ENCODE measurements at places on chromosomes 12 and 14. TPM values are rescaled to one million over a fixed set of nuclear protein-coding genes. Genes with fewer than 3 reads are reported as not detected.

DNA sequence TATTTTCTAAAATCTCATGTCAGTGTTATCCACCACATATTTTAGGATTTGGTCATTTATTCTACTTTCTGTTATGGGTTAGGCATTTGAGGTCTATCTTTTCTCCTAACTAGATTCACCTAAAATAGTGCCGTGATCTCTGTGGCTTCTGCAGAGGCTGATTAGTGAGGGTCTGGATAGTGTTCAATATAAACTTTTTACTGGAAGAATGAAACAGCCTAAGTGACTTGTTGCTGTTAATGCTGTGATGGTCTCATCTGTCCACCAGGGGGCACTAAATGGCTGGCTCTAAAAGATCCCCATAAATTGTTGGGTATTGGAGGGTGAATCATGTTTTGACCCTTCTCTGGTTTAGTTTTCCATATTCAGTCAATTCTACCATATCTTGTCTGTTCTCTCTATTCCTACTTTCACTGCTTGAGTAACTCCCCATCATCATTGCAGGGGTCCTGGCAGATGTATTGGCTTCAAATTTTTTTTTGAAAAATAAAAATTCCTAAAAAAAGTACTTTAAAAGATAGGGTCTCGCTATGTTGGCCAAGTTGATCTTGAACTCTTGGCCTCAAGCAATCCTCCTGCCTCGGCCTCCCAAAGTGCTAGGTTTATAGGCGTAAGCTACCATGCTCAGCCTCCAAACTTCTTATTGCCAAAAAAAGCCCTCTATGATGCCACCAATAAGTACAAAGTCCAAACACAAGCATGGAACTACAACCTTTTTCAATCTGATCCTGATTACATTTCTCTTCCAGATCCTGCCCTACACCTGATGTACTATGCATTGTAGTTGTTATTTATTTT, 6.9 kb downstream of the PABPN1 start:
- H3K4me3 ChIP-seq = no peak overlapping the region
- no peak overlapping the region for H3K27ac ChIP-seq
- no peaks in the 10 kb centered on the region for H3K4me1 ChIP-seq
- H3K27me3 ChIP-seq = no peaks in the 10 kb centered on the region
- peak; percentile 62 for DNase-seq

GRCh38 chr14:50109342-50109741, 7.0 kb downstream of the VCPKMT start:
- peaks cover 62% of the 10 kb centered on the region for H3K36me3 ChIP-seq
- no peak overlapping the region for H3K4me3 ChIP-seq
- no peaks in the 10 kb centered on the region for H3K27me3 ChIP-seq
- no peak overlapping the region for H3K27ac ChIP-seq

DNA sequence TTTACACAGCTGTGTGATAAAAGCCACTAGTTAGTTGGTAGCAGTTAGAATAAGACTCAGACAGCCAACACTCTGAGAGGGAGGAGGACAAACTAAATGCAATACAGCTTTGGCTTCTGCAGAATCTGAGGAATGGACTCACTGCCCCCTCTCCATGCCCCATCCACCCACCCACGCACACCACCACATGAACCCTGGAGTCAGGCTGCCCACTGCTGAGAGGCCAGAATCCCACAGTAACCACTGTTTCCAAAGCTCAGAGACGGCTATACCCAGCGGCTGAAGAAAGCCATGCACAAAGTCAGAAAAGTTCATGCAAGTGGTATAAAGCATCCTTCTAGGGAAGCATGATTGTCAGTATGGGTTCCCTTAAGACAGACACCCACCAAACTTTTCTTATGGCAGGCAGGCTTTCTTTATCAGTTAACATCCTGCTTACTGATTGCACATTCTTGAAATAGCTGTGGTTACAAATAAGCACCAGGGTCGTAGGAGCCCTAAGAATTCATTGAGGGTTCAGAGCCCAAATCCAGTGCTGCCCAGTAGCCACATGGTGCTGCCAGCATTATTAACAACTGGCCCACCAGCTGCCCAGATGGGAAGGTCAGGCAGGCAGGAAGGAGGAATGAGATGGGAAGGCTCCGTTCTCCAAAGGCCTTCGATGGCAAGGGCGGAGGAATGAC, 61.5 kb downstream of the NT5DC3 start:
- no peaks in the 10 kb centered on the region for H3K4me1 ChIP-seq
- H3K36me3 ChIP-seq = peaks cover 69% of the 10 kb centered on the region
- H3K27ac ChIP-seq = no peak overlapping the region
- no peak overlapping the region for H3K4me3 ChIP-seq
- DNase-seq = no peak
- H3K27me3 ChIP-seq = no peaks in the 10 kb centered on the region

DNA sequence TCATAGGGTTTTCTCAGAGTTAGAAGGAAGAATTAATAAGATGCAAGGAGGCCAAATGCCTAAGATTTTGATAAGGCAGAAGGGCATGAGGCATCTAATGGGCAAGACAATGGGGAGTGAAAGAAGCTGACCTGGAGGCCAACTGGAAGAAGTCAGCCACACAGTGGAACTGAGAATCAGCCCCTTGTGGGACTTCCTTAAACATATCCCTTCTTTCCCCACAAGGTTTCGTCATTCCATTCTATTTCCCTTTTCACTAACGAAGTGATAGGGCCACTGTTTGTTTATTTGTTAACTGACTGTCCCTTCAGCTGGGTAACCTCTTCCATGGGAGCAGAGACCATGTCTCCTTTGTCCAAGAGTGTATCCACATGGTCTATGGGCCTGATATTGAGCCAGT, 86.2 kb downstream of the HELB start:
- no peak overlapping the region for H3K4me3 ChIP-seq
- DNase-seq = no peak
- H3K27ac ChIP-seq = no peak overlapping the region
- H3K4me1 ChIP-seq = no peaks in the 10 kb centered on the region

DNA sequence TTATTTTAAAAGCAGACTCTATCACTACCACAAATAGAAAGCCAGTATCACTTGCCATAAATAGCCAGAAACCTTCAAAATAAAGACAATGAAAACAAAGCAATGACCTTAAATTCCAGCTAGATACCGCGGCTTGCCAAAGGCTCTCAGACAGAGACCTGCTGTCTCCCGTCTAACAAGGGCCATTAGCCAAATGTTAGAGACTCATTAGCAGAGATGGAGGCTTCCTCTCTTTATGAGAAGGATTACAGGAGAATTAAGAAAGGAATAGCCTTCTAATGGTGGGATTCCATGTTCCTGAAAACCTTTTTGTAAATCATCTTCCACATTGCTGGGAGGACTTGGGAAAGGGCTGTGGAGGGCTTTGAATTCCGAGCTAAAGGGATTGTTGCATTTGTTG, 206.7 kb downstream of the AACS start:
- H3K4me1 ChIP-seq = peaks cover 3% of the 10 kb centered on the region
- no peaks in the 10 kb centered on the region for H3K27me3 ChIP-seq
- no peaks in the 10 kb centered on the region for H3K36me3 ChIP-seq

DNA sequence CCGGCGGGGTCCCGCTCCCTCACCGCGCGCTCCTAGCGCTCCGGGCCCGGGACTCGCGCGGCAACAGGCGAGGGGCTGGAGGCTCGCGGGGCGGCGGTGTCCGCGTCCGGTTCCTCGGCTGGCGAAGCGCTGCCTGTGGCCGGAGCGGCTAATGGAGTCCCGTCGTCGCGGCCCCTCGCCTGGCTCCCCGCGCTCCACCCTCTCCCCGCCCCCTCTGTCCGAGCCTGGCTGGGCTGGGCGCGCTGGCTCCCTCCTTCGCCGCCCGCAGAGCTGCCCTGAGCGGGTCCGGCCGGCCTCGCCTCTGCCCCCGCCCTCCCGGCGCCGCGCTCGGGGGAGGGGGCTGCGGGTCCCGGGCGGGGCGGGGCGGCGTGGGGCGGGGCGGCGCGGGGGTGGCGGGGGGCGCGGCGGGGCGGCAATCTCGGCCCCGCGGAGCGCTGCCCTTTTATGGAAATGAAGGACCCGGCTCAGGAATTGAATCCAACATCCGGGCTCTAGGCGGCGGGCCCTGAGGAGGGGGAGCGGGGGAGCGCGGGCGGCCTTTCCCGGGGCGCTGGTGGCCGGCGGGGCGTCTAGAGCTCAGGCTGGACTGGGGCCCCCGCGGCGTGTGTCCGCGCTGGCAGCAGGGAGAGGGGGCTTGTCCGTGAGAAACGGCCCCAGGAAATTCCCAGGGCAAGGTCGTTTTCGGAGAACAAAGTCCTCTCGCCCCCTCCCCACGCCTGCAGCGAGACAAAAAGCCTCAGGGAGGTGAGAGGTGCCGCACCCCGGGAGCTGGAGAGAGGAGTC, at the start of gene FERMT2:
Gene FERMT2 (minus strand): TSS at position 153 of the 783 bp plus-strand sequence. CDS start 482 bp downstream, outside the sequence.
- H3K36me3 ChIP-seq = peaks cover 14% of the 10 kb centered on the region
- H3K27me3 ChIP-seq = no peaks in the 10 kb centered on the region
- H3K27ac ChIP-seq = no peak within 1 kb of the TSS
- peak within 1 kb of the TSS; percentile 99 for H3K4me3 ChIP-seq

- no peak overlapping the region for H3K27ac ChIP-seq
- H3K4me1 ChIP-seq = no peaks in the 10 kb centered on the region
- H3K27me3 ChIP-seq = no peaks in the 10 kb centered on the region
- no peak overlapping the region for H3K4me3 ChIP-seq
- H3K36me3 ChIP-seq = no peaks in the 10 kb centered on the region
- DNase-seq = no peak
Measured at GRCh38 chr12:22318108-22318737, 16.3 kb downstream of the ST8SIA1 start.

GRCh38 chr12:40829738-40830144, 137.5 kb downstream of the CNTN1 start:
- no peak overlapping the region for H3K27ac ChIP-seq
- no peaks in the 10 kb centered on the region for H3K36me3 ChIP-seq
- DNase-seq = no peak

- H3K4me3 ChIP-seq = no peak overlapping the region
- H3K4me1 ChIP-seq = no peaks in the 10 kb centered on the region
- no peaks in the 10 kb centered on the region for H3K36me3 ChIP-seq
- DNase-seq = peak; percentile 56
- H3K27ac ChIP-seq = no peak overlapping the region
- H3K27me3 ChIP-seq = no peaks in the 10 kb centered on the region
Measured at GRCh38 chr14:25406818-25407217, 356.9 kb upstream of the STXBP6 start.

DNA sequence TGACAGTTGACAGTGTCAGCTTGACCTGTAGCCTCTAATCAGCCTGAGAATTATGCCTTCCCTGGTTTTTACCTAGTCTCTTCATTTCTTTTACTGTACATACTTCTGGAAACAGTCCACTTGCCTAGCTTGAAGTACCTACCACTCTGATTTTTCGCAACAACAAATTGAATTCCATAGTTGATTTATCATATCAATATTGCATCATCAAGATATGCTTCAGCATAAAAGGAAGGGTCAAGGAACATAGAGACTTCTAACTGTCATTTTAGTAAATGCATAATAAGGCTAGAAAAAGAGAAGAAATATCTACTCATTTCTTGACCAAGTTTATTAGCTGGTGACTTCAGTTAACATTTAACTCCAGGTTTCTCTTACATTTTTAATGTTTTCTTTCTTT, 174.2 kb upstream of the FAR2 start:
- H3K4me1 ChIP-seq = no peaks in the 10 kb centered on the region
- H3K27ac ChIP-seq = no peak overlapping the region
- H3K4me3 ChIP-seq = no peak overlapping the region
- DNase-seq = no peak
- H3K27me3 ChIP-seq = no peaks in the 10 kb centered on the region
- no peaks in the 10 kb centered on the region for H3K36me3 ChIP-seq

DNA sequence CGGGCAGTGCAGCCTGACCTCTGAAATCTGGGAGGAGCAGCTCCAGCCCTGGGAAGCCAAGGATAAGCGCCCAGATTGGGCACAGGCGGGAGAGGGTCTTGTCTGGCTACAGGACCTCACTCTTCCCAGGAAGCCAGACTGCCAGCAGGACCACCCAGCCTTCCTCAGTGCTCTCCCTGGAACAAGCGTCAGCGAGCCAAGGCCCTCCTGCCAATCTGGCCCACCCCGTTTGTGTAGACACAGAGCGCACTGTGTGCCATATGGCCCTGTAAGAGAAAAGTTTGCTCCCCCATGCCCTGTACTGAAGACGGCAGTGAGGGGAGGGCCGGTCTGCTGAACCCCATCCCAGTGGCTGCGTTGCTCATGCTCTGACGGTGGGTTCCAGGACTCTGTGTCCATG, 1.2 kb upstream of the C14orf180 start:
- no peak overlapping the region for H3K4me3 ChIP-seq
- no peaks in the 10 kb centered on the region for H3K27me3 ChIP-seq
- H3K4me1 ChIP-seq = no peaks in the 10 kb centered on the region

DNA sequence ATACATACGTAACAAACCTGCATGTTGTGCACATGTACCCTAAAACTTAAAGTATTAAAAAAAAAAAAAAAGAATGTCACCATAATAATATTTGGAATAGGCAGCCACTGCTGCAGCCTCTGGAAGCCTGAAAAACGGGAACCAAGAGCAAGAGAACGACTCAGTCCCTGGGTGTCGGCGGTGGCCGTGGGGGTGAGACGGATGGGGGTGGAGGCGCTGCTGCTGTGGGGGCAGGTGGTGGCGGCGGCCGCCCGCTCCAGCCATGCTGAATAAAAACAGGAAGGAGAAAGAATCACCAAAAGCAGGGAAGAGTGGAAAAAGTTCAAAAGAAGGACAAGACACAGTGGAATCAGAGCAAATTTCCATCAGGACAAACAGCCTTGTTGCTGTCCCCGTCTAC, 46.9 kb downstream of the ZFYVE21 start:
- H3K4me3 ChIP-seq = no peak overlapping the region
- peaks cover 3% of the 10 kb centered on the region for H3K4me1 ChIP-seq
- H3K27ac ChIP-seq = no peak overlapping the region

GRCh38 chr12:54337280-54337842, 12.4 kb downstream of the COPZ1 start:
- no peak for DNase-seq
- no peak overlapping the region for H3K27ac ChIP-seq
- no peaks in the 10 kb centered on the region for H3K4me1 ChIP-seq
- H3K27me3 ChIP-seq = no peaks in the 10 kb centered on the region
- H3K36me3 ChIP-seq = peaks cover 22% of the 10 kb centered on the region

DNA sequence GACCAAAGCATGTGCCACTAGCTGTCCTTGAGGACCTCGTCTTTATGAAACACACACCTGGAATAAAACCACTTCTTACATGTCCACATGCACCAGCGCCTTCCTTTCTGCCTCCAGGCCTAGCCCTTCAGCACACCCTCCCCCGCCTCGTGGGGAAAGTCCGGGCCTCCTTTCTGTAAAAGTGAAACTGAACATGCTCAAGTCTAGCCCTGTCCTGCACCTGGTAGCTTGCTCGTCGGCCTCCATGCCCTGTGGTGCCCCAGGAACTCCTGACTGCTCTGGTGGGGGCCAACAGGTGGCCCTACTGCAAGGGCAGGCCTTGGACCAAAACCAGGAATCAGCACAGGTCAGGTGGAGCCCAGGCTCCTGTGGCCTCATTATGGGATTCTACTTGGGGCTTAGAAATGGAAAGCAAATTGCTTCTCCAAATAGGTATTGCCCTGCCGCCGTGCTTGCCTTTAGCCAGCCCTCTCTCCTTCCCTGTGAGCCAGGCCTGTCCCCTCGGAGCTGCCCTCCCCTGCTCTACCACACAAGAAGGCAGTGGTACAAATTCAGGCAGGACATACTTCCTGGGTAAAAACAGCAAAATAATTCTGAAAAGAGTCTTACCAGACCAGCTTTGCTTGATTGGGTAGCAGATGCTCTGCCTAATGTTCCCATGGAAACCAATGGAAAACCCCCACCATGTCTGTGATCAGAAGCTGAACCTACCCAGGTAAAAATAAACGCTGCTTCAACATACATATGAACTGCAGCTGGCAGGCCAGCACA, 43.5 kb downstream of the ERH start:
- no peaks in the 10 kb centered on the region for H3K27me3 ChIP-seq
- no peak overlapping the region for H3K27ac ChIP-seq
- H3K36me3 ChIP-seq = no peaks in the 10 kb centered on the region
- no peak overlapping the region for H3K4me3 ChIP-seq

The FOXG1 gene
- total RNA-seq = 0.07 TPM

The ADCY4 gene
- 0.53 TPM for total RNA-seq

The LRRC10 gene
- total RNA-seq = not detected

The AKAP6 gene
- 1.1 TPM for total RNA-seq

The SUSD6 gene
- total RNA-seq = 3.6 TPM

The OLR1 gene
- total RNA-seq = not detected

The C12orf42 gene
- total RNA-seq = not detected

The USP44 gene
- 185 TPM for total RNA-seq

The OR4E2 gene
- total RNA-seq = not detected
